ENCODE measurements at places on chromosomes 2 and 18. TPM values are rescaled to one million over a fixed set of nuclear protein-coding genes. Genes with fewer than 3 reads are reported as not detected.

The KIF1A gene
- total RNA-seq, result not detected

The CDK5R2 gene
- not detected for total RNA-seq

The HOXD13 gene
- not detected for total RNA-seq

The RIT2 gene
- total RNA-seq, result not detected

The MDH1 gene
- total RNA-seq, result 147 TPM

The SCN9A gene
- total RNA-seq, result 13.6 TPM
